Hepatocyte (in vitro differentiated cells): ENCODE measurements at places on chromosomes 16 and 17. TPM values are rescaled to one million over a fixed set of nuclear protein-coding genes. Genes with fewer than 3 reads are reported as not detected.

Gene TMIGD1
- 3.2 and 3.3 TPM in 2 replicates for total RNA-seq

Gene CSH1
- total RNA-seq = 0.92 and 1.1 TPM in 2 replicates

Gene SLFN12
- 5.1 and 7.8 TPM in 2 replicates for total RNA-seq

Gene NT5M
- total RNA-seq = 2.6 and 3.4 TPM in 2 replicates

Gene KRTAP3-1
- not detected in 2 replicates for total RNA-seq

Gene UTS2R
- 0.10 TPM in 1 of 2 replicates, not detected in the other for total RNA-seq

Gene AXIN1
- total RNA-seq = 22.5 and 27.2 TPM in 2 replicates

Gene IL4R
- 19.0 and 23.6 TPM in 2 replicates for total RNA-seq

Gene SLC39A11
- 39.1 and 62.6 TPM in 2 replicates for total RNA-seq

Gene AANAT
- 0.84 TPM in 1 of 2 replicates, not detected in the other for total RNA-seq

Gene RAB11FIP4
- 35.6 and 36.7 TPM in 2 replicates for total RNA-seq

Gene TMEM204
- total RNA-seq = 4.7 and 5.4 TPM in 2 replicates

Gene HOXB3
- total RNA-seq = 1.8 and 5.9 TPM in 2 replicates

Gene CCL22
- 0.13 TPM in 1 of 2 replicates, not detected in the other for total RNA-seq

Gene DNAJA3
- total RNA-seq = 55.3 and 59.2 TPM in 2 replicates
